ENCODE measurements at places on chromosomes 16 and 17.

GRCh38 chr17:8091033-8091687 lies 3.6 kb upstream of the ALOX12B start:
- peak; percentile 70 for DNase-seq

GRCh38 chr17:1957037-1957436 lies 68.1 kb downstream of the RTN4RL1 start:
- no peak for DNase-seq

DNA sequence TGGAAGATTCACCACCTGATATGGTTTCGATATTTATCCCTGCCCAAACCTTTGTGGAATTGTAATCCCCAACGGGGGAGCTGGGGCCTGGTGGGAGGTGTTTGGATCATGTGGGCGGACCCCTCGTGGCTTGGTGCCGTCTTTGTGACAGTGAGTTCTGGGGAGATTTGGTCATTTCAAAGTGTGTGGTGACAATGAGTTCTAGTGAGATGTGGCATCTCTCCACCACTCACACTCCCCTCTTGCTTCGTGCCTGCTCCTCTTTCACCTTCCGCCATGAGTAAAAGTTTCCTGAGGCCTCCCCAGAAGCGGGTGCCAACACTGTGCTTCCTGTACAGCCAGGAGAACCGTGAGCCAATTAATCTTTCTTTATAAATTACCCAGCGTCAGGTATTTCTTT lies 9.7 kb downstream of the CCDC57 start:
- no peak for DNase-seq

DNA sequence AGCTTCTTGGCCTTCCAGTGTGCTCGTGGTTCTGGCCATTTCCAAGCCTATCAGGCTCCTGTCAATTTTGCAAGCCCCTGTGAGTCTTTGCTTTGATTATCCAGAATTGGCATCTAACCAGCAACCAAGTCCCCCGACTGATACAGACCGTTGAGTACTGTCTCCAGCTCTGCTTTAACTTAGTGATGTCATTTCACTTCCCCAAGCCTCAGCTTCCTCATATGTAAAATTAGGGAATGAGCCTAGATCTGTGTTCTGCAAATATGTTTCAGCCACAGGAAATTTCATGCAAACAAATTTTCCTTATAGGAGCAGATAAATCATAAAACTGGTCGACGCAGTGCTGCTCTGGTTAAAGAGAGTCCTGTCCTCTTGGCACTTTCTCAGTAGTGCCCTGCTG lies 60.1 kb upstream of the WSB1 start:
- DNase-seq = no peak

- no peak for DNase-seq
Observed at GRCh38 chr17:64984851-64985521, 65.7 kb upstream of the LRRC37A3 start.

- DNase-seq = peak; percentile 49
Observed at GRCh38 chr17:39671651-39672521, 3.6 kb downstream of the PNMT start.

DNA sequence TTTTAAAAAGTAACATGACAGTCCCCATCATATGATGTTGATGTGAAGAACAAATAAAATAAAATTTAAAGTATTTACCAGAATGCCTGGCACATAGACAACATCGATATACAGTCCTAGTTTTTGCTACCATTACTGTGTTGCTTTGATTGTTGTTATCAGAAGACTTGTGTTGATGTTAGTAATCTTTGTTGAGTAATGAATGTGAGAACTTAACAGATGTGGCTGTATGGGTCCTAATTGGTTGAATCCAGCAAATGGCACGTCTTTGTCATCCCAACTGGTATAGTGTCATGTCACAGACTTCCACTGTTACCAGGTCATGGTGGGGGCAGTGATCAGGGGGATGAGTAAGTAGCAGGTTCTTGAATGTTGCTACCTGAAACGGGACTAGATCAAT lies 1151.4 kb upstream of the CDH8 start:
- DNase-seq = no peak

DNA sequence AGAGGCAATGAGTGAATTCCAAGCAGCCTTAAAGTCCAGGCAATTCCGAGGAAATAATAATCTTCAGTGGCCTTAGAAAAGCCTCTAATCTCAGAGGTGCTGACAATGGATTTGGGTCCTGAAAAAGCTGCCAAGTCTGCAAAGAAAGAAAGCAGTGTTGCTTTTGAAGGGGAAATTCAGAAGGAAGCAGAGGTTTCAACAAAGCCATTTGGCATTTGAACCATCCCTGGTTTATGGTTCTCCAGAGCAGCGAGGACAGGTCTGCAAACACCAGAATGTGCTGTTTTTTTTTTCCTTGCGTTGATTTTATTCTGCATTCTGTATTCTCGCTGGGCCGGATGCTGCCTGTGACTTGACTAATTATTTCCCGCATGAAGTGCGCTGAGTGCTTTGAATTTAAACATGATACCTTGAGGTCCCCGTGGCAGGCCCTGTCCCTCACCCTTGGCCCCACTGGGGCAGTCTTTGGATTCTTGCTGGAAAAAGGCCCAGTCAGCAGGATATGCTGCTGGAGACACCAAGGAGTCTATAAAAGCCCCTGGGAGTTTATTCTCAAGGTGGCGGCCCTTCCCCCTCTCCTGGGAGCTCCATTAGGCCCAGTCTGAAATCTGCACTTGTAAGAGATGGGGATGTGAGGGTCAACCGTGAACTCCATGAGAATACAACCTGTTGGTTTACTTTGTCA lies 338.3 kb downstream of the HAPSTR1 start:
- DNase-seq = no peak

All from GM10248 (cell line).